ENCODE measurements at places on chromosomes 6 and 20.

GRCh38 chr20:32474009-32474716, 111.0 kb downstream of the NOL4L start:
- DNase-seq = no peak

DNA sequence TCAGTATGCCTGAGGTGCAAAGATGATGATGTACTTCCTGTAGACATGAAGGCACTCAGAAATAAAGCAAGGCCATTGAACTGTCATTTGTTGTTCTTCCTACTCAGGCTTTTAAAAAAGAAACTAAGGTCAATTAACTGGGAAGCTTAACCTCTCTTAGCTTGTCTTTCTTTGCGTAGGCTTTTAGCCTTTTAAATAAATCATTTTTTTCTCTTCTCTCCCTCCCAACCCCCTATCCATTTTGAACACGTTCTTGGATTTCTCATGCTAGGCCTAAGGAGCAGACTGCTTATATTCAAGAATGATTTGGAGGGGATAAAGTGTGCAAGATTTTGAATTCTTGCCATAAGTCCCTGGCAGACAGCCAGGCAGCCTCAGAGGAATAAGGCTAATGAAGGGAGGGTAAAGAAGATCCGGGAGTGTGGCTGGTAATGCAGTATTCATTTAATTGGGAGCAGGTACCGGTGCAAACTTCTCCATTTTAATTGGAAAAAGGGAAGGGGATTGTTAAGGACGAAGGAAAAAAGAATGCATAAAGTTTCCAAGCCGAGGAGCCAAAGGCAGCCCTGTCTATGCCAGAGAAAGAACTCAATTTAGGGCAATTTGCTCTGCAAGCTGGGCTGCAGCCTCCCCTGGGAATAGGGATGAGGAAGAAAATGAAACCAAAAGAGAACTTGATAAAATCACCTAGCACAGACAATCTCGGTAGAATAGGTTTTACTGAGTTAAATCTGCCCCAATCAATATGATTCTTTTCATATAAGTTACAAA, 343.8 kb upstream of the MMS22L start:
- no peak for DNase-seq

- no peak for DNase-seq
These were observed 95.9 kb upstream of the KCNQ5 start for GRCh38 chr6:72525821-72526510.

GRCh38 chr6:99641270-99641669, 34.6 kb downstream of the PRDM13 start:
- DNase-seq = no peak

DNA sequence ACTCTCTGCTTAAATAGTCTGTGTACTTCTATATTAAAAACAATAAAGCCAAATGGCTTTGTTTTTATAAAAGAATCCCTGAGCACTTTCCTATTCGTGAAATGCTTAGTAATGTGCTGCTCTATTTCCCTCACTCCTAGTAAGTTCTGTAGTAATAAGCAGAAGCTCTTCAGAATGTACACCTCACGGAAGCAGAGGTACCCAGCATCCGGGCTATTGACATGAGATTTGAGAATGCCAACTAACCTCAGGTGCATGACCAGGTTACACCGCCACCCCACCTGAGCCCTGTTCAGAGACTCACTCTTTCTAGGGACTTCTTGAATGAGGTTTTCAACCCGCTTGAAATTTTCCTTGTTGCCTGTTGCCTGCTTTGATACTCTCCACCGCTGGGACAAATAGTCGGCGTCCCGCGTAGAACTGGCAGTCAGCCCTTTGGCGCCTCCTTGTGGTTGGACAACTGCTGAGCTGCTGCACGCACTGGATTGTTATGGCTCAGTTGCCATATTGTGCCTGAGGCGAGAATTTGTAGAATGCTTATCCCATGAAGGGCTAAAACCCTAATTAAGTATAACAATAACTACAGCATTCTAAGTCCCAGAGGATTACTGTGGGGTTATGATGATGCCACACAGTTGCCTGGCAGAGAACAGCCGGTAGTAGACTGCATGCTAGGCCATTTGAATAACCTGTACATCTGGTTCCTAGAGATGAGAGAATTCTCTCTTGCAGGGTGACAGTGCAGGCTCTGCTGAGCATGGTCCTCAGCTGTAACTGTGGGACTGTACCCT, 95.4 kb downstream of the KHDC1L start:
- DNase-seq = peak; percentile 77

DNA sequence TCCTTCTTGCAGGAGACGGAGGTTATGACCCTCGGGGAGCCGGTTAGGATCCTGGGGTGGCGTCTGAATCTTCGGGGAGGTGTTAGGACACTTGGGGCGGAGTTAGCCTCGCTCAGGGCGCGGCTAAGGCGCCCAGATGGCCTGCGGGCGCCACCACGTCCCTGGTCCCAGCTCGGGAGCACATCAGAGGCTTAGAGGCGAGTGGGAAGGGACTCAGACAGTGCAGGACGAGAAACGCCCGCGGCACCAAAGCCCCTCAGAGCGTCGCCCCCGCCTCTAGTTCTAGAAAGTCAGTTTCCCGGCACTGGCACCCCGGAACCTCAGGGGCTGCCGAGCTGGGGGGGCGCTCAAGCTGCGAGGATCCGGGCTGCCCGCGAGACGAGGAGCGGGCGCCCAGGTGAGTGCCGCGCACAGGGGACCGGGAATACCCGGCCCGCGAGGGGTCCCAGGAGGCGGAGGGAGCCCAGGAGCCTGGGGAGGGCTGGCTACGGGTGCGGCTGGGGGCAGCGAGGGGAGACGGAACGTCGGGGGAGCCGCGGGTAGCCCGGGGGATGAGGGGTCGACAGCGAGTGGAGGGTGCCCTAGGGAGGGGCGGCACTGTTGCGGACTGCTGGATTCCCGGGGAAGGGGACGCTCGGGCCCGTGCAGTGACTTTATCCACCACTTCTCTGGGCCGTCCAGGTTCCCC, at the start of gene HCK:
Gene HCK, plus strand, starts transcription at position 153 of the 688 bp plus-strand sequence.
- DNase-seq = no peak

DNA sequence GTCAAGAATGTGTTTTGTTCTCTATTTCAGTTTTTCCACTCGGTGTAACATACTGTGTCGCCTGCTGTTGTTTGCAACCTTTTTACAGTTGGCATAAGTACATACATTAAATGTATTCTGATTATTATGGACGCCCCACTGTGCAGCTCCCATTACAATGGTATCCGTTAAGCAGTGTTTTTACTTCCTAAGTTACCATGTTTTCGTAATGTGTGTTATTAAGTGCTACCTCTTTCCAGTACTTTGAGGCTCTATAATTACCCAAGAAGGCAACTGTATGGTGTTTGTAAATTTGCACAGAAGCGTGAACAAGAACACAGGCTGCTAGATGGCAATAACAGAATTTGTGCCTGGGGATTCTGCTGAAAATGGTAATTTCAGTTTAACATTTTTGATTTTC, 568.0 kb upstream of the MARCKS start:
- DNase-seq = no peak

DNA sequence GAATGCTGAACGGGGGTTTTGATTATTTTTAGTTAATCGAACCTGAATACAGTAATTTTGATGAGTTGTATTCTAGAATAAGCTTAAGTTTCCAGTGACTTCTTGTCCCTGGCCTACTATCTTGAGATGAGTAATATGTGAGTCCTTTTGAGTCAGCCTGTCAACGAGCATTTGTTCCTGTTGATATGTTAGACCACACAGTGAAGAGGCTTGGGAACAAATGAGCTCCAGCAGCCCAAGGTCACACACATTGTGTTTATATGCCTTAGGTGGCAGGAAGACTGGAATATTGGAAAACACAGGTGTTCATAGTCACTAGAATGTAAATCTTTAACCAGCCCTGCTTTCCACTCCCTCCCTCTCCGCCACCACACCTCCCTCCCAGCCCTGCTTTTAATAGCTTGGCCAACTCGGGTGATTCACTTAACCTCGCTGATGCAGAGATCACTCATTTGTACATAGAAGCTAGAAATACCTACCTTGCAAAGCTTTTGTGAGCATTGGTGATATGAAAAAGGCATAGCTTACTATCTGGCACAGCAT, 9.1 kb downstream of the SMPDL3A start:
- peak; percentile 47 for DNase-seq

GRCh38 chr20:5642155-5642981, 107.8 kb upstream of the SHLD1 start:
- no peak for DNase-seq

GRCh38 chr6:41404182-41404845, 68.9 kb downstream of the NCR2 start:
- DNase-seq = no peak

- DNase-seq = no peak
These were observed 9.9 kb upstream of the GATA5 start for GRCh38 chr20:62485701-62486089.

- DNase-seq = no peak
These were observed 24.3 kb downstream of the BMP6 start for GRCh38 chr6:7750197-7750596.

DNA sequence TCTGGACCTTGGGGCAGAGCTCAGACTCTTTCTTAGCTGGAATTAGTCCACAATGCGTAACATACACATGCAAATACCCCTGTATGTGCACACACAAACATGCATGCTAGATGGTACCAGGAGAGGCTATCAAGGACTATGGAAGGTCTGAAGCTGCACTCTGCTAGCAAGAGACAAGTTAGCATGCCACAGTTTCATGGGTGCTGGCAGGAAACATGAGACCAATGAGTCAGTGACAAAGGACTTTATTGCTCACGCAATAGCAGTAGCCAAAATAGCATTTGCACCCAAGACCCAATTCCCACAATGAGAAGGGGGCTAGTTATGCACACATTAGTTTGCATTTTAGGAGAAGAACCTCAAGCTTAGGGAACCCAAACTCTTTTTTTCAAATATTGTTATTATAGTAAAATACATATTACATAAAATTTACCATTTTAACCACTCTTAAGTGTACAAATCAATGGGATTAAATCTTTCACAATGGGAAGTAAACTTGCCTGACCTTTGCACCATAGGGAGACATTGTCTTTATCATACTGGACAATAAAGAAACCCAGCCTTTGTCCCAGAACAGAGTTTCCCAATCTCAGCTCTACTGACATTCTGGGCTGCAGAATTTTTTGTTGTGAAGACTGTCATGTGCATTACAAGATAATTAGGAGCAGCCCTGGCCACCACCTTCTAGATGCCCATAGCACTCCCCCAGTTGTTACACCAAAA, 69.1 kb downstream of the NRSN1 start:
- no peak for DNase-seq

DNA sequence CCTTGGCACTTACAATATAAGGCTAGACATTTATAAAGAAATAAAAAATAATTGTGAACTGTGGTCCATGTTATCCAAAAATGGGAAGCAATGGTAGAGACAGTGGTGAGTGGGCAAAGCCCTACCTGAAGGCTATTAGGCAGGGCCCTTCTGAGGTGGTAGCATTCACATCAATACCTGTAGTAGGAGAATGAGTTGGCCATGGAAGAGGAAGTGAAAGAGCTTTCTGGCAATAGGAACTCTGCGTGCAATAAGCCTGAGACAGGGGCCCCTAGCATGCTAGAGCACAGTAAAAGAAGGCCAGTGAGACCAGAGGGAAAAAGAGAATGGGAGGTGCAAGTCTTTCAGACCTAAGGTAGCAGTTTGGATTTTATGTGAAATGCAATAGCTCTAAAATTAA, 754.5 kb downstream of the PTPRT start:
- DNase-seq = no peak

DNA sequence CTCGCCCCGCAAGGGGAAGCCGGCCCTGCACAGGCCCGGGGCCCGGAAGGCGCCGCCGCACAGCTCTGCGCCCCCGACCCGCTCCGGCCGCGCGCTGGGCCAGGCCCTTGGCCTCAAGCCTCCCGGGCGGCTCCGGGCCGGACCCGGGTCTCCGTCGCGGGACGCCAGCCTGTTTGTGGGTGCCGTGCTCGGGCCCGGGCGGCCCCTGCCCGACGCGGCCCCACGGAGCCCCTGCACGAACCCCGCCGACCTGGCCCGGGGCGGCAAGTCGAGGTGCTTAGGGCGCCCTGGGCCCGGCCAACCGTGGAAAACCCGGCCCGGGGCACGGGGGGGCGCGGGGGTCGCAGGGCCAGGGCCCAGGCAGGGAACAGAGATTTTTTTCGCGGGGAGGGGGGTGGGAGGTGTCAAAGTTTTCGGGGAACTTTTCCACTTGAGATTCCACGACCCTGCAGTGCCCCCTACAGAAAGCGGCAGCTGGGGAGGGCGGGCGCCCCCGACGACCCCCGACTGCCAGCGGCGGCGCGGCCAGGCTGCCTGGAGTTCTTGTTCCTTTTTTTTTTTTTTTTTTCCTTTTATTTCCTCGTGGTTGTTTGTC, 805 bp upstream of the STX16 start:
- no peak for DNase-seq

GRCh38 chr6:151709329-151709728, 98.2 kb upstream of the ESR1 start:
- DNase-seq = no peak

- DNase-seq = peak; percentile 79
These were observed 261.3 kb downstream of the CDH4 start for GRCh38 chr20:61513124-61514017.

- no peak for DNase-seq
These were observed 342.7 kb downstream of the PRL start for GRCh38 chr6:21953831-21954801.

DNA sequence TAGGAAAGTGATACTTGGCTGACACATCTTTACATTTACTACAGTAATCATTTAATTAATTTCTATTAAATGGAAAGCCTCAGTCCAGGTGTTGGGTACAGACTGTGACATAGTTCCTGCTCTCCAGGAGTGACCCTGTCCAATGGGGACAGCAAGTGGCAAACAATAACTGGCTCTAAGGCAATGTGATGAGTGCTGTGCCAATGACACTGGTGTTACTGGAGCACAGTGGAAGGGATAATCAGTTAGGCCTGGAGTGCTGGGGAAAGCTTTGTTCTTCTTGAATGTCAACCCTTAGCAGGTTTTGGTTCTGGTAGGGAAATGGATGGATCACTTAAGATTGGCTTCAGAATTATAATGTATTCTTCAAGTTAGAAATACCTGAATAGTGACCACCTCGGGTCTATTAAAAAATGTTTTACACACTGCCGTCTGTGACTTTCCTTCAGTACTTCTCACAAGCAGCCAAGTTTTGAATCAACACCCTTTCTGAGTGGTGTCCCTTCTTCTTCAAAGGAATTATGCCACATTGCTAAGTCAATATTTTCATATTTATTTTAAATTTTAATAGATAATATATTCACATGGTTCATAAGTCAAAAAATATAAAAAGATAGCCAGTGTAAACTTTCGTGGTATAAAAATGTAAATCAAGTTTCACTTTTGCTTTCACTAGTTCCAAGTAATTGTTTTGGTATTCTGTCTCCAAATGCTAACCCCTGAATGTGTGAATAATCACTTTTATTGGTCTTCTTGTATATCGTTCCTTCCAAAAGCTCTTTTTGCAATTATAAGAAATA, 9.6 kb downstream of the CMTR1 start:
- DNase-seq = no peak

DNA sequence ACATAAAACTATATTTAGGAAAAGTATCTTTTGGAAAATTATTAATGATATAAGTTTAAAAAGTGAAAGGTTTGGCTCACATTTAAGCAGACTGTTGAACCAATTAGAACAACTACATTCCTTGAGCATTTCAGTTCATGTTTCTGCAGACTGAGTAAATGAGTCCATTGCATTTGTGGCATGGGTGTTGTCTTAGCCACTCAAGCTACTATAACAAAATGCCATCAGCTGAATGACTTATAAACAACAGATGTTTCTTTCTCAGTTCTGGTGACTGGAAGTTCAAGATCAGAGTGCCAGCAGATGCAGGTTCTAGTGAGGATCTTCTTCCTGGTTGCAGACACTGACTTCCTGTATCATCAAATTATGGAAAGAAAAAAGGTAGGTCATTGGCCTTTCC, 67.1 kb upstream of the SLC2A12 start:
- no peak for DNase-seq

- DNase-seq = no peak
These were observed 53.8 kb downstream of the BANF2 start for GRCh38 chr20:17753516-17753915.
